Stimulated activated naive CD8-positive, alpha-beta T cell treated with anti-CD3 and anti-CD28 coated beads, Interleukin-15, Interleukin-2, amounts not matched to agents 100 U/mL and 50 U/mL, for 24 hours (primary cell): ENCODE measurements at places on chromosomes 12 and 14.

DNA sequence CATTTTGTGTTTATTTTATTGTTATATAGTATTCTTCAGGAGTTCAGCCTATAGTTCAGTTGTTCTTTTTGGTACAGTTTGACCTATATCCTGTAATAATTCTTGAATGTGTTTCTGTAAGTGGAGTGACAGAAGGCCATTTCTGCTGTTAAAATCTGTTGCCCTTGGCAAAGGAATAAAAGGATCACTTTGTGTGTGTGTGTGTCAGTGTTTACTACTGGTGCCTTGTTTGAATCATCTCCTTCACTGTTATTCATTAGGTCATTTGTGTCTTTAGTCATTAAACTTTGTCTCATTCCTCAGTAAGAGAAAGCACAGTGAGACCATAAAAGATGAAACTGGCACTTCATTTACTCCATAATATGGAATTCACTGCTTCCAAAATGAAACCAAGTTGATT, 130.7 kb downstream of the TMTC2 start:
- DNase-seq: no peak

GRCh38 chr14:87489196-87489819, 503.7 kb downstream of the GALC start:
- no peak for DNase-seq

DNA sequence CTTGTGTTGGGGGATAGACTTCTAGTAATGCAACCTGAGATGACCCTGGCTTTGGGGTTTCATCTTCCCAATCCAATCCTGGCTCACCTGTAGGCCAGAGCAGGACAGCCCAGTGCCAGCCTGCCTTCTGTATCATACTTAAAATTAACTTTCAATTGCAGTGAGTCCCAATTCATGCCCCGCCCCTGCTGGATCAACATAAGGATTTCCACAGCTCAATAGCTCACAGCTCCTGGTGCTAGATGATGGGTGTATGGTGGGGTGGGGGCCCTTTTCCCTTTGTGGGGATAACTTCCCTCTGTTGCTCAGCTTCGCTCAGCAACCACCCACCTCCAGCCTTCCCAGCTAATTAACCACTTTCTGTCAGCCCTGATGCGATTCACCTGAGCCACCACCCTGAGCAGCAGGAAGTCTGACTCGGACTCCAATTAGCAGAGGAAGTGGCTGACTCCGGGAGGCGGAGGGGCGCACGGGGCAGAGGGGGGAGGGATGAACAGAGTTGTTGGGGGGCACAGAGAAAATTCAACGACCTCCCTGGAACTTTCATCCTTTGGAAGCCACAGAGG, 24.3 kb upstream of the CHGA start:
- DNase-seq: no peak

DNA sequence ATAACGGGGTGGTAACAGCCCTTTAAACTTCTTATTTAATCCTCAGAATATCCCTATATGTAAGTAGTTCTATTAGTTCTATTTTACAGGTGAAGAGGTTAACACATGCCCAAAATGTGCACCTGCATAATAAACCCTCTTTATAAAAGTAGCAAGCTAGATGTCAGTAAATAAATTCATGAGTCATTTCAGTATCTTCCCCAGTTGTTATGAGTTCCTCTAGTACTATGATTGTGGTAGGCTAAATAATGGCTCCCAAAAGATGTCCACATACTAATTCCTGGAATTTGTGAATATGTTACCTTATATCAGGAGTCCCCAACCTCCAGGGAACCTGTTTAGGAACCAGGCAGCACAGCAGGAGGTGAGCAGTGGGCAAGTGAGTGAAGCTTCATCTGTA, 106.5 kb downstream of the TMTC3 start:
- no peak for DNase-seq

- DNase-seq: no peak
Measured at GRCh38 chr14:76884853-76885276, 58.7 kb downstream of the LRRC74A start.

DNA sequence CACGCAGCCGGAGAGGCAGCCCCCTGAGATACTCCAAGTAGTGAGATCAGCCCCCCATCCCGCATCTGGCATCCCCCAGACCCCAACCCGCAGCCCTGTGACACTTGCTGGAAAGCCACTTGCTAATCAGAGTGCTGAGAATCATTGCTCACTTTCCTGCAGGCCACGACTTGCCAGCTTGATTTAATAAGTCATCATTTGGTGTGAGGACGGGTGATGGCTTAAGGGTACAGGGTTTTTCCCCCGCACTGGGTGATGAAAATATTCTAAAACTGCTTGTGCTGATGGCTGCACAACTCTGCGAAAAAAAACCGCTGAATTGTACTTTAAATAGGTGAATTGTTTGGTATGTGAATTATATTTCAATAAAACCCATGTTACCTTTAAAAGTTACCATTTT, 171.2 kb downstream of the FOXN3 start:
- DNase-seq: no peak

- DNase-seq: no peak
Measured at GRCh38 chr14:29763342-29763858, 164.2 kb downstream of the PRKD1 start.

DNA sequence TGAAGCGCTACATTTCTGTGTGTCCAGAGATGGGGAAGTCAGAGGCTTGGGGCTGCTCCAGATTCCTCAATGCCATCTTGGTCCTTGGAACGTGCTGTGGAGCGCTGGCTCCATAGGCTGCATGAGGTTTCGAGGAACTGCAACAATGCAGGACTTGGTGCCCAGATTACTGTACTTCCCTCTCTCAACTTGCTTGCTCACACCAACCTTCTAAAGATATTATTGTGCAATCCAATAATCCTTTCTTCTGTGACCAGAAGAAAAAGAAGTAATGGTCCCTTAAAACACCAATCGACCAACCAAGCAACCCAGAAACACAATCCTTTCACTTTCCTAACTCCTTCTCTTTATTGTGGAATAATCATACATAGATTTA, 3.7 kb downstream of the PRICKLE1 start:
- DNase-seq: no peak

- no peak for DNase-seq
Measured at GRCh38 chr14:40581264-40581663, 1025.4 kb upstream of the LRFN5 start.

DNA sequence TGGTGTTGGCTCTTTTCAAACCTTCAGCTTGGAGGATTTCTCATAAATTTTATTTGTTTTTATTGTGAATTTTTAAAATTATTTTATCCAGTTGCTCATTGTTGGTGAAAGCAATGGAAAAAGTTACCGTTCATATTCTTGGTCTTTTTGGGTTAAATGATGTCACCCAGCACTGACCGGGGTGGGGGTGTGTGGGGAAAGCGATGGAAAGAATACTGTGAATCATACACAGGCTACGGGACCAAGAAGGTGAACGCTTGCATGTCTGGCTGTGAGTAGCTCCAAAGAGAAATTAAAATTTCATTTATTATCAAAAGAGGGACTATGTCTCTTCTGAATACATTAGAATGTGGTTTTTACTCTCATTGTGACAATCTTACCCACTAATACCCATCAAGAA, 430.1 kb downstream of the AEBP2 start:
- peak; percentile 49 for DNase-seq

- no peak for DNase-seq
Measured at GRCh38 chr12:100992194-100992593, 197.6 kb downstream of the ANO4 start.

DNA sequence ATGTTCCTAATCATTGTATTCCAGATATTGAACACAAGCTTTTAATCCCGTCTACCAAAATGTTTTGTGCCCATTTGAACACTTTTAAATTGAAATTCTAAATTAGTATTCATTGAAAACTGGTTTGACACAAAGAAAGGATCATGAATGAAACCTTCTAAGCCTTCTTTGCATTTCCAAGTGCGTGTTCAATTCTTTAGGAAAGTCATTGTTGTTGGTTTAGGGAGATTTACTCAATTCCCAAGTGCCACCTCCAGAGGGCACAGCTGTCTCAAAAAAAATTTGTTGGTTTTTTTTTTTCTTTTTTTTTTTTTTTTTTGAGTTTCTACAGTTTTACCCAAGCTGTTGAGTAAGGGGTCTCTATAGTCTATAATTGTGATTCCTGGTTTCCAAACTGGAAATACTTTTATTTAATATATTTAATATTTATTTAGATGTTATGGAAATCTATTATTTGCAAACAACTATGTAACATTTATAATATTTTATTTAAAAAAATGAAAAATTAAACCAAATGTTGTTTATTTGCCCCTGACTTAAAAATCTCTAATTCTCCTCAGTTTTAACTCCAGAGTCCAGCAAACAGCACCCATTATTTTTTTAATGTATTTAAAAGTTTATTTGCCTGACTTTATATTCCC, 79.9 kb downstream of the NEDD1 start:
- DNase-seq: no peak

DNA sequence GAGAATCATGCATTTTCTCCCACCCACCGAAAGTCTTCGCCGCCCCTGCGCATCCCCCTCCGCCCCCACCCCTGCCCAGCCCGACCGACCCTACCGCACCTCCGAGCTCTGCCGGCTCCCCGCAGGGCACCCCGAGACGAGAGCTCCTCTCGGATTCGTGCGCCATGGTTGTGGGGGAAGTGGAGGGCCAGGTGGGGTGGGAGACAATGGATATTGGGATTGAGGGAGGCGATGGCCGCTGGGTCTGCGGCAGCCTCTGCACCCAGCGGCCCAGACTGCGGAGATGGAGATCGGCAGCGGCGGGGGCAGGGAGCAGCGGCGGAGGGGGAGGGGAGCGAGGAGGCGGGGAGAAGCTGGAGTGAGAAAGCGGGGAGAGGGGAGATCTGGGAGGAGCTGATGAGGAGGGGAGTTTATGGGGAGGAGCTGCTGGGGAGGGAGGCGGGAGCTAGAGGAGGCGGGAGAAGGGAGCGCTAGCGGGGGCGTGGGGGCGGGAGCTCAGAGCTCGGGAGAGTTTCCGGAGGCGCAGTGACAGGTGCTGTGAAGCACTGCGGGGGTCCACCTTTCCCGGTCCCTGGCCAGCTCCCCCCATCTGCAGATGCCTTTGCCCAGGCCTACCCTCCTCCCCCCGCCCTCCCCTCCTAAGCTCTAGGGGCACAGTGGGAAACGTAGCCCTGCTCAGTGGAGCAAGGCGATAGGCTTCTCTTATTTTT, at the start of gene SALL2:
Gene SALL2, minus strand, starts transcription at position 385 of the 710 bp plus-strand sequence. Its CDS starts 219 bp downstream, at position 166.
- peak; percentile 73 for DNase-seq

DNA sequence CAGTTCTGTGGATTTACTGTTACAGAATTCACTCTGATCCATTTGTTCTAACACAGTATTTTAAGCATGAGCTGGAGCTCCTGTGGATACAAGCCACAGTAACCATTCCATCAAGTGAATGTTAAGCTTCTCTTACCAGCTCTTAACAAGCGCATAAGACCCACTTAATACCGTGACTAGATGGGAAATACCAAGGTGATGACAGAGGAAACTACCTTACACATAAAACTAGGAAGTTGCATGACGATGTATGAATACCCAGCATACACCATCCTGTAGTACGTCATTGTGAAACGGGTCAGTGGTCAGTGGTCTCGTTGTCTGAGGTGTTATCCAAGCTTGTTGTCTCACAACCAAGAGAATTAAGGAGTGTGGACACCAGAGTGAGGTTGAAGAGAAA, 2.0 kb upstream of the GALC start:
- DNase-seq: peak; percentile 34
